ENCODE measurements at places on chromosomes 5 and 9. TPM values are rescaled to one million over a fixed set of nuclear protein-coding genes. Genes with fewer than 3 reads are reported as not detected.

DNA sequence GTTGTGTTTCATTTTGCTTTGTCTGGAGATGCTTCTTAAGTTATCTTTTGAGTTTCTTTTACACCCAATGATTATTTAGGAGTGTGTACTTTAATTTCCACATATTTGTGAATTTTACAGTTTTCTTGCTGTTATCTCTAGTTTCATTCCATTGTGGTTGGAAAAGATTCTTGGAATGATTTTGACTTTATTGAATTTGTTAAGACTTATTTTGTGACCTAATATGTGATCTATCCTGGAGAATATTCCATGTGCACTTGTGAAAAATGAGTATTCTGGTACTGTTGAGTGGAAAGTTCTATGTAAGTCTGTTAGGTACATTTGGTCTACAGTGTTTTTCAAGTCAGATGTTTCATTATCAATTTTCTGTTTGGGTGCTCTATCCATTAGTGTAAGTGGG is 24.4 kb upstream of the GRAMD2B start:
- no peak for DNase-seq

DNA sequence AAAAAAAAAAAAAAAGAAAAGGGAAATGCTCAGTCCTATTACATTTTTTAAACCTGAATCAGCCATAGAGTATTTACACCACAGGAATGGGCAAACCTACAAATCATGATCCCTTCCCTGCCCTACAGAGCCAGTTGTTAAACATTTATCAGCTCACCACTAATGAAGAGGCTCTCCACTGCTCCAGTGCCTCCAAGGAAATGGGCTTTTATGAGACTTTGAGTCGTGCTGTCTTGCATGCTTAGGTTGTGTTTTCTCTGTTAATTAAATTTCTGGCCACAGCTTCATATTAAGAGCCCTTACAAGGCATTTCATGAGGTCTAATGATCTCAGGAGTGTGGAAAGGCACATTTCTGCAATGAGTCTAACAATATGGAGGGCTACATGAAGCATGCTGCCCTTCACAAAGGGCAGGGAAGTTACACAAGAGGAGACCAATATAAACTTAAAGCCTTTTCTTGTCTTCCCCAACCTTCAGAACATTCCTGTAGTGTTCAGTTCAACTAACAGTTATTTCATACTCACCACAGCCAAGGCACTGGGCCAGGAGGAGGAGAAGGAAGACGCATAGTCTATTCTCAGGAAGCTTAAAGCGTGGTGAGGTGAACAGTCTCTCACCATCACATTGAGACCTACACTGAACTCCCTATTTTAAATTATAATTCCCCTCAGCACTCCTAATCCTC is 140.1 kb upstream of the ABCA1 start:
- no peak for DNase-seq

- no peak for DNase-seq
Observed at GRCh38 chr9:94864196-94864595, 137.7 kb downstream of the AOPEP start.

DNA sequence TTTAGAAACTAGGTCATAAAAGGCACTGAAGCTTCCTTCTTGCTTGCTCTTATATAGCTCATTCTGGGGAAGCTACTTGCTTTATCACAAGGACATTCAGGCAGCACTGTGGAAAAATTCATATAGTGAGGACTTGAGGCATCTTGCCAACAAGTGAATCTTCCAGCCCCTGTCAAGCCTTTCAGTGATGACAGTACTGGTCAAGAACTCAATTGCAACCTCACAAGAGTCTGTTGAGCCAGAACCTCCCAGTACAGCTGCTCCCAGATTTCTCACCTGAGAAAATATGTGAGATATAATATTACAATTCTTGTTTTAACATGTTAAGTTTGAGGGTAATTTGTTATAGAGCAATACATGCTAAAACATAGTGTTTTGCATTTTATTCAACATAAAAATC is 2011.0 kb upstream of the NUDT12 start:
- no peak for DNase-seq

Gene ACTBL2
- total RNA-seq = not detected
